A172 (cell line): ENCODE measurements at places on chromosomes 1 and 21. TPM values are rescaled to one million over a fixed set of nuclear protein-coding genes. Genes with fewer than 3 reads are reported as not detected.

- peak; percentile 94 for DNase-seq
Observed at GRCh38 chr1:8097077-8097799, 71.1 kb upstream of the ERRFI1 start.

DNA sequence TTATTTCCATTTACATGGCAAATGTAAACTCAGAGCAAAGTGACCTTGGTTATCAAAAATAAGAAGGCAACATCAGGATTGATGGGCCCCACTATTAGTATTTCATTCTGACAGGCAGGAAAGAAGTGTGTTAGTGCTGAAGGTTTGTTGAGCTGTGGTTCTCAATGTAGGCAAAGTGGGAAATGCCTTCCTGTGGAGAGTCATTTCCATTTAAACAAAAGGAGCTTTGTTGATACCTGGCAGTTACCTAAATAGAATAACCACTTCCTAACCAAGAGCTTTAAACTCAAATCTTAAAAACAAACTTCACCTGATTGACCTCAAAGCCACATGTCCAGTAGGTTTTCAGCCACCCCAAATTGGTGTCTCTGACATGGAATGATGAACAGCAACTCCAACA is 579.9 kb upstream of the BEND5 start:
- DNase-seq, result no peak

- peak; percentile 79 for DNase-seq
Observed at GRCh38 chr1:215749414-215749813, 182.3 kb downstream of the KCTD3 start.

The CRABP2 gene
- total RNA-seq, result 5.4 and 6.3 TPM in 2 replicates

DNA sequence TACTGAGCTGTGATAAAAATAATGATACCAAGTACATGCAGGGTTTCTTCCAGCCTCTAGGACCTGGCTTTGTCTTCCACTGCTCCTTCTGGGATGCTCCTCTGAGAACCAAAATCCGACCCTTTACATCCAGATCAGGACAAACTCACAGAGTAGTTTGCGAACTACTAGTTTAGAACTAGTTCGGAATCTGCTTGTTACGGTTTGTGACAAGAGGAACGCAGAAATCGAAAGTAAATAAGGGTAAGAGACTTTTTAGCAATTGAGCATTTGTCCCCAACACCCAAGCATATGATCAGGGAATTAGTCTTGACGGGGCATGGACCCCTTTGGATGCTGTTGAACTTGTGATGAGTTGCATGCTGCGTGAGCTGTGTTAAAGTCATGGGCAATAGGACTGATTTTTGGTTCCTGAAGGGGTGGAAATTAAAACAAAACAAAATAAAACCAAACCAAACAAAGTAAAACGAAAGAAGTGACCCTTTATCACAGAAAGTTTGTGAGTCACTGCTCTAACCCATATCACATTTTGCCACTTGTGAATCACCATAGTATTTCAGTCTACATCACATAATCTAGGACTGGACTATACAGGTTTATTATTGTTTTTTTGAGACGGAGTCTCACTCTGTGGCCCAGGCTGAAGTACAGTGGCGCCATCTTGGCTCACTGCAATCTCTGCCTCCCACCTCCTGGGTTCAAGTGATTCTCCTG is 35.7 kb upstream of the ERRFI1 start:
- peak; percentile 59 for DNase-seq

DNA sequence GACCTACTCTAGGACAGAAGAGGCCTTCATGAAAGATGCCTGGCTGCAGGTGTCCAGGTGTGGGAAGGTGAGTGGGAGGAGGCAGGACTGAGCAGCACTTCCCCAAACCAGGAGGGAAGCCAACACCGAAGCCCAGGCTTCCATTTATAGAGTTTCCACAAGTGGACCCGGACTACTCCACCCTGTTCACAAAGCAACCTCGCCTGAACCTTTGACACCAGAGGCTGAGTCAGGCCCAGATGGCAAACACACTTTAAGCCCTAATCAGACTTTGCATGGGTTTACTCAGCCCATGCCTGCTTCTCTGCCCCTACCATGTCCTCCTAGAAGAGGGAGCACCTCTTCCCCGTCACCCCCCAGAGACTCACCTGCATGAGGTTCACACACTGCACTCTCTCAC is 14.0 kb downstream of the PRR9 start:
- DNase-seq, result no peak

- DNase-seq, result no peak
Observed at GRCh38 chr1:248152056-248152827, 7.3 kb downstream of the OR2M5 start.

DNA sequence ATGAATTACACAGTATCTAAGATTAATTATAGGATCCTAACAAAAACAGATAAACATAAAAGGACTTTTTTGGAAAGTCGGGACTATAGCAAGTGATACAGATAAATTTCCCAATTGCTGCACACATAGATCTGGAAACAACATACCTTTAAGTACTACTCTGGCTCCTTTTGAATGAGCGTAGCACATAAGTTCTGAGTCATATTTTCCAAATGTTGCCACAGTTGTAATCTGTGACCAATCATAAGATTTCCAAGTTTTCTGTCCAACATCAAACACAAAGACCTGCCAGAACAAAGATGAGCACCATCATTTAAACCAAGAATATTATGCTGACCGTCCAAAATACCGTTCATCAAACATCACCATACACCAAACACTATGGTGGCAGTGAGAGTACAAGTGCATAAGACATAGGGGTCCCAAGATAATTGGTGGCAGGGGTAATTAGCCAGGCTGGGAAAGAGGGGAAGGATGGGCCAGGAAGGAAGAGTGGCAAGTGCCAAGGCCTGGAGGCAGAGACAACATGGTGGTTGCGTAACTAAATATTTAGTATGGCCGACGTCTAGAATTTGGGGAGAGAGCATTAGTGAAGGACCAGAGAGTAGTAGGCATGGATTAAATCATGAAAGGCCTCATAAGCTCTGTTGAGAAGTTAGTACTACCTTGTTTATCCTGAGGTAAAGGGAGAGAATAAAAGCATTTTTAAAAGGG is 3.6 kb downstream of the CTBS start:
- no peak for DNase-seq

- DNase-seq, result no peak
Observed at GRCh38 chr1:71577451-71578131, 496.8 kb upstream of the ZRANB2 start.

GRCh38 chr1:63103682-63104081 is 218.7 kb upstream of the FOXD3 start:
- DNase-seq, result no peak

The KRTAP21-2 gene
- total RNA-seq, result not detected in 2 replicates

DNA sequence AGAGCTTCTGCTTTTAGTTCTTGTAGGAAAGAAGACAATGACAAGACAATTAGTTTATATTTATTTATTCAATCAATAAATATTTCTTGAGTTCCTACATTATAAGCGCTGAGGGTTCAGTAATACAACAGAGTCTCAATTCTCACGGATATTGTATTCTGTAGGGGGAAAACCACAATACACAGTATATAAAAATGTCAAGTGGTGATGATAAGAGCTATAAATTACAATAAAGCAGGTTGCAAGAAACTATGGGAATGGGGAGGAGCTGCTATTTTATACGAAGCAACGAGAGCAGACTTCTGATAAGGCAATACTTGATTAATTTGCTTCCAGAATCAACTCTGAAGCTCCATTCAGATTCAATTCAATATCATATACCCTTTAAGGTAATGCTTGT is 10.6 kb upstream of the XCL1 start:
- DNase-seq, result no peak

DNA sequence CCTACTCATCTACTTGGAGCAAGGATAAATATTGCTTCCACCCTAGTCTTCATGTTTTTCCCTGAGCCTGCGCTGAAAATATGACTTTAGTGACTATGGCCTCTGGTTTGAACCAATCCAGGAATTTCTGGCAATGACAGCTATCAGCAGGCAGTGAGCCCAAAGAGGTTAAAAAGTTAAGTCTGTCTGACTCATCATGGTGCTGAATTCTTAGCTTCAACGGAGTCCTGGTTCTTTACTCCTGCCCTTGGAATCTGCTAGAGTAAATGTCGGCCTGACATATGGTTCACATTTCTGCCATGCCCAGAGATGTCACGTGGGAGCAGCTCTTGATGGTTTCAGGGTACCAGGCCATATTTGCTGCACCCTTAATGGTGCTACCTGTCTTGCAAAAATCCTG is 351.6 kb upstream of the PLXNA2 start:
- DNase-seq, result peak; percentile 59

The SLC44A5 gene
- total RNA-seq, result 3.4 and 3.7 TPM in 2 replicates

DNA sequence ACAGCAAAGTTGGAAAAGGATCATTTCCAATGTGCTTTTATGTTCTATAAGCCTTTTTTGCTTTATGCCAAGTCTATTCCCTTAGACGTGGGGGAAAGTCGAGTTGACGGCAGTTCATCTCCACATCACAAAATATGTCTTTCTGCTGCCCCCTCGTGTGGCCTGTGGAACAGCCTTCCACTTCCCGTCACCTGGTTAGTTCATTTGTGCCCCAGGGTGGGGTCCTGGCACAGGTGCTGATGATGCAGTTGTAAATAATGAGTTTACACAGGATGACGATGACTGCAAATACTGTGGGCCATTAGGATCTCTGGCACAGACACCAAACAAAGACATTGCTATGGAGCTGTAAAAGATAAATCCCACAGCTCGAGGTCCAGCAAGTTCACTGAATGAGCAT is 10.0 kb upstream of the OTUD3 start:
- DNase-seq, result no peak

The PROX1 gene
- 0.22 TPM in 1 of 2 replicates, not detected in the other for total RNA-seq

The LCE3D gene
- total RNA-seq, result not detected in 2 replicates

GRCh38 chr1:242133796-242134195 is 134.9 kb upstream of the MAP1LC3C start:
- DNase-seq, result no peak

The EPHX1 gene
- total RNA-seq, result 32.3 and 34.2 TPM in 2 replicates

GRCh38 chr1:55716151-55716550 is 501.0 kb upstream of the USP24 start:
- no peak for DNase-seq

The ANGPTL3 gene
- not detected in 2 replicates for total RNA-seq

- DNase-seq, result peak; percentile 89
Observed at GRCh38 chr1:28259252-28259933, at the start of gene SESN2. TSS of gene SESN2 (plus strand) at chr1:28259518. CDS start at chr1:28259848, 330 bp downstream.

The KIRREL1 gene
- 145 and 179 TPM in 2 replicates for total RNA-seq

The CFAP57 gene
- 0.12 and 0.98 TPM in 2 replicates for total RNA-seq

DNA sequence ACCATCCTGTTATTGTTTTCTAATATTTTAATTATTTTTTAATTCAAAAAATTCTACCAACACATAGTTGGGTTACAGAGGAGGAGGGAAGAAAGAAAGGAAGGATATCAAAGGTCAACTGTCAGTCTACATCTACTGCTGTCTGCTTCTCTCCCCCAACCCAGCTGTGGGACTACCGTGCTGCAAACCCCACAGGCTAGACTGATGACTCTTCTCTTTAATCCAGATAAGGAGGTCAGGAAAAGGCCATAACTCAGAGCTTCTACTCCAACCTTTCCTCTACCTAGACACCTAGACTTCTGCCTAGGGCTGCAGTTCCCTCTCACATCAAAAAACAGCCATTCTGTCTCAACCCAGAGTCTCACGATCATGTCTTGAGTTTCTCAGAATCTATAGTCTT is 124.2 kb upstream of the ETV3 start:
- DNase-seq, result no peak

GRCh38 chr1:206737729-206738201 is 32.8 kb upstream of the IL19 start:
- no peak for DNase-seq

The BARHL2 gene
- total RNA-seq, result not detected in 2 replicates

The TMEM54 gene
- total RNA-seq, result 47.5 and 76.9 TPM in 2 replicates

DNA sequence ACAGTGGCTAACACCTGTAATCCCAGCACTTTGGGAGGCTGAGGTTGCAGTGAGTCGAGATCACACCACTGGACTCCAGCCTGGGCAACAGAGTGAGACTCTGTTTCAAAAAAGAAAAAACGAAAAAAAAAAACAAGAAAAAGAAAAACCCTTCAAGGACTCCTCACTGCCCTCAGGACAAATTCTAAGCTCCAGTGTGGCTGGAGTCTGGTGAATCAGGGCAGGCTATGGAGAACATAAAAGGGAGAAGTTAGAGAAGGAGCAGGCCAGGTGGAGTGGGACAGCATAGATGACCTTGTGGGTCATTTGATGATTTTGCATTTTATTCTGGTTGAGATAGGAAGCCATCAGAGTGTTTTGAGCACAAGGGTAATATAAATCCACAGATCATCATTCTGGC is 12.5 kb upstream of the UAP1 start:
- no peak for DNase-seq

- DNase-seq, result no peak
Observed at GRCh38 chr1:20323613-20323920, 32.9 kb downstream of the VWA5B1 start.

GRCh38 chr1:37392051-37392450 is 82.3 kb upstream of the ZC3H12A start:
- no peak for DNase-seq

DNA sequence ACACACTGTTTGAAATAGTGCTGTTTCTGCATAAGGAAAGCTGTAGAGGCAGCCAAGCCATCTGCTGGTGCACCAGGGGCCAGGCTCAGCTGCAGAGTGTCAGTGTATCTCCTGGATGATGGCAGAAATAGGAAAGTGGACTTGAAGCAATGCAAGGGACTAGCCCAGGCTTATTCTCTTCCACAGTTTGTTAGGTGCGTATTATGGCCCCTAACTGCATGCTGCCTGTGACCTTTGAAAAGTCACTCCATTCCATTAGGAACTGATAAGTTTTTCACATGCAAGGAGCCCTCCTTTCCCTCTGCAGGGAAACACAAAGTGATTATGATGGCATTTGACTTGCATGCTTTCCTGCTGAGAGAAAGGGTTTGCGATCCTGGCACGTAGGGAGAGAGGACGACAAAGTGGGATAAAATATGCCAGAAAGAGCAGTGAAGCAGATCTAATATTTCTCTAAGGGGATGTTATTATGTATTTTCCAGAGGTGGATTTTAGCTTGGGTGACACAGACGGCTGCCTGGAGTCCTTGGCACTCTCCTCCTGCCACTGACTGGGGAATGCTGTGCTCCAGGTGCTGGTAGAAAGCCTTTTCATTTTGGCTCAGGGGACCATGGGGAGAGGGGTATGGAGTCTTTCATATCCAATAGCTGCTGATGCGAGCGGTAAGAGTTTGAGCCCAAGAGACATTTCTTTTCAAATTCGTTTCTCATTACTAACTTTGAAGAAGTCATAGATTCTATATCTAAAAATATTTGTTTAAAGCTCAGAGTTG is 402.1 kb upstream of the B3GALT2 start:
- no peak for DNase-seq

GRCh38 chr1:75503221-75503974 is 107.5 kb downstream of the SLC44A5 start:
- DNase-seq, result peak; percentile 43

GRCh38 chr21:34843562-34843961 is 174.8 kb downstream of the CLIC6 start:
- DNase-seq, result no peak

- DNase-seq, result peak; percentile 82
Observed at GRCh38 chr1:243596431-243597062, 253.5 kb downstream of the AKT3 start.

DNA sequence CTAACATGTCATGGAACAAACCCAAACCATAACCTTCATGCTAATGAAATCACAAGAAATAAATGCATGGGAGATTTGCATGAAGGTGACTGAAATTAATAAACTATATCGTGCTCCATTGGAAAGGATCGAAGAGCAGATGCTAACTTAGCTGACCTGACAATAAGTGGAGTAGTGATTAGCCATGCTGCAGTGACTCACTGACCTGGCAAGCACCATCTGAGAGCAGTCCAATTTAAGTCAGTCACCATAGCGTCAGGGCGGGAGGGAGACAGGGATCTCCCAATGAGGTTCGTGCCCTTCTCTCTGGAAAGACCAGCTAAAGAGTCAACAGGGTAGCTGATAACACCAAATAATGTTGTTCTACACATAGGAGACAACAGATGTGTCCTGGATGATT is 21.5 kb downstream of the OLIG2 start:
- peak; percentile 83 for DNase-seq

- DNase-seq, result no peak
Observed at GRCh38 chr21:21412096-21412495, 413.9 kb downstream of the NCAM2 start.
